ENCODE measurements at places on chromosomes 6 and 20.
A peak's percentile ranks its signal among the peaks of the same experiment; 100 is the strongest.

DNA sequence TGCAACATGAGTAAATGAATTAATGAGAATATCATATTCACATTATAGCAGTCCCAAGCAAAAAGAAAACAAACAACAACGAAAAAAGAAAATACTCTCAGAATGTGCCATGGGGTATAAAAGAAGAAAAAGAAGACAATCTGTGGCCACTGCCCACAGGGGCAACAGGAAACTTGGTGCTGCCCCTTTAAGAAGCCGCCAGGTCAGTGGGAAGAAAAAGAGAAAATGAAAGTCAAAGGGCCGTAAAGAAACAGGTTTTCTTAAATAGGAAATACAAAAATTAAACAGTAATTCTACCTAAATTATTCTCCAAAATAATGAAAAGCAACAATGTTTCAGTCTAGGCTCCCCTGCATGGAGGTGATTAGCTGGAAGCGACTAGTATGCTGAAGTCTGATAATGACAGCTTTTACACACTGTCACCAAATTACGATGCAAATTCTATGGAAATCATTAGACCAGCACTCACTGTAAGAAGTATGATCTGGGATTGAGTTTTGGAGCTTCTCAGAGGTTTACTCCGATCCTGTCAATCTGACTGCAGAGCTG is 23.6 kb downstream of the GMDS start:
- DNase-seq, result no peak

DNA sequence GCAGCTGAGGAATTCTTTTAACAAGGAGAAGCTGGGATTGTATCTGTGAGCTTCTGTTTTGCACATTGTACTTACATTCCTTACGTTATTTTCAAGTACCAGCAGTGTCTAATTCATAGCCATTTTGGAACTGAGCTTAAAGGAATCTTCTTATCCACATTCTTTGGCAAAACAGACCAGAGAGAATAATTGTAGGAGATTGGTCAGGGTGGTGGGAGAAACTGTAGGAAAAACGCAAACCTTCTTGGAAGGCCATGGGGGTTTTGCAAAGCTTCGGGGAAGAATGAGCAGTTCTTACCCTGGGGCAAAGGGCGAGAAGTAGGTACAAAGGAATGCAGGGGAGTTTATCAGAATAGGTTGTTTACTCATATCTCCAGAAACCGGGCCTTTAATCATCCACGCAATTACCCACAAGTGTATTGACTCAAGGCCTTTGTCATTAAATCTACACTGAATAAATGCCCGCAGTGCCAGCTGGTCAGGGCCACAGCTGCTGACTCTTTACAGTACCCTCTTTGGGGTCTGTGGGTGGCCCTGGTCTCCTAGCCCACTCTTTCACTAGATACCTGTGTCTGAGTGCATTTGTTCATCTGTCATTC is 39.6 kb upstream of the SPTLC3 start:
- DNase-seq, result no peak

- no peak for DNase-seq
These were observed 5.2 kb upstream of the BTN2A2 start for GRCh38 chr6:26377719-26378118.

- no peak for DNase-seq
These were observed 8.7 kb upstream of the GTF3C6 start for GRCh38 chr6:110949679-110950285.

DNA sequence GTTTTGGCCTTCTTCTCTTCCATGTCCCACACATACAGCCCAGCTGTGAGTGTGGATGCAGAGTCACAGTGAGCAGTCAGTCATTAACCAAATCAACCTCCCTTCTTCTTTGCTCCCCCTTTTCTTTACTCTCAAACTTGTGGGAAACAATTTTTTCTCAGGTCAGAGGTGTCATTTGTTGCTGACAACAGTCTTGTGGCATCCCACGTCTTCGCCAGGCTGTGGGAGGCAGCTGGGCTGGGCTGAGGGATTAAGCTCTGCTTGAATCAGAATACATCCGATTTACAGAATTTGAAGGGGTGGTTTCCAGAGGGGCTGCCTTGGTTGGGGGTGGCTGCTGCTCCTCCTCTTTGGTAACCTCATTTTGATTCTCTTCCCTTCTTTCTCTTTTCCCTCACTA is 40.5 kb downstream of the SCGN start:
- no peak for DNase-seq

DNA sequence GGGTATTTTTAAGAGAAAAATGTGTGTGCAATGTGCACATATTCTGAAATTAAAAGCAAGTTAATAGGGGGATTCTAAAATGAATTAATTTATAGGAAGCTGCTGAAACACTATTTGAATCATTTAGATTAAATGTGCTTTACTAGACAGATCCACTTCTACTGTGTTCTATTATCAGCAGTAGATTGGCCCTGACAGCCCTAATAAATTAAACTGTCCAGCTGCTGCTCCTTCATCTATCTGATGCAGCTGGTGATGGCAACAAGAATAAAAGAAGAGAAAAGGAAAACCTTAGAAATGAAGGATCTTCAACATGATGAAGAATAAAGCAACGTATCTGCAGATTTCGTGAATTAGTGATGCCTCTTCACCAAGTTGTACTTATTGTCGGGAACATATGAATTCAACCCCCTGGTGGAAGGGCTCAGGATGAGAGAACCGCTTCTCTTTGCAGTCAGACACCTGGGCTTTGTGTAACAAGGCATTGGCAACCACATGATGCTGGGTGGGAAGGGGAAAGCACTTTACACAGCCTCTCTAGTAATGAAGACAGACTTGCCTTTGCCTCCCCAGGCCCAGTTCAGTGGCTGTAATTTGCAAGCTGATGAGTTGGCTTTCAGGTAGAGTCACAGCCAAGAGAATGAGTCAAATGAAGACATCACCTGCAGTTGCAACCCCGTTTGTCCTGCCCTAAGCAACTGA is 94.4 kb downstream of the LAMP5 start:
- DNase-seq, result no peak

DNA sequence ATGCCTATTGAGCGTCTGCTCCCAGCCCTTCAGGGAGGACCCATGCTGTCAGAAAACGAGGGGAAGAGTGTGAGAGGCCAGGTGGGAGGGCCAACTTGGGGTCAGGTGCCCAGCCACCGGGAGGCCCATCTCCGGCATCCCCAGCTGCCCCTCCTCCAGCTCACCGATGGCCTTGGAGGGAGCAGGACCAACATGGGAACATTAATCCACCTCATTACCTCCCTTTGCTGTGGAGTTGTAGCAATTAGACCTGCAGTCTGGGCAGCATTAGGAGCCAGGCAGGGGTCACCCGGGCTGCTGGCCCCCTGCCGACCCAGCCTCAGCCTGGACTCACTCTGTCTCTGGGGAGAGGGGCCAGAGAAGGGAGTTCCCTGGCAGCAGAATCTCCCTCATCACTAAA is 25.1 kb downstream of the DLGAP4 start:
- no peak for DNase-seq

- no peak for DNase-seq
These were observed 85.4 kb downstream of the SOX4 start for GRCh38 chr6:21678990-21679389.

- no peak for DNase-seq
These were observed 2.4 kb downstream of the LRRN4 start for GRCh38 chr20:6051505-6051904.

DNA sequence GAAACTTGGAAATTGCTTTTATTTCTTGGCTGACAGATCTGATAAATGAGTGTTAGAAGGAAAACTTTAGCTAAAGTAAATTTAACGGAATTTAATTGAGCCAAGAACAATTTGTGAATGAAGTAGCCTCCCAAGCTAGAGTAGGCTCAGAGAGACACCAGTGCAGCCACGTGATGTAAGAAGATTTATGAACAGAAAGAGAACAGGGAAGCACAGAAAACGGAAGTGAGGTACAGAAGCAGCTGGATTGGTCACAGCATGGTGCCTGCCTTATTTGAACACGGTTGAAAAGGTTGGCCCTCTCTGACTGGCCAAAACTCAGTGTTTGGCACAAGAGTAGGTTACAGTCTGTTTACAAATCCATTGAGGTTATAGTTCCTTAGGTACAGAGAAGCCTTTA is 29.5 kb upstream of the IFNGR1 start:
- no peak for DNase-seq

- DNase-seq, result peak; percentile 51
These were observed 12.5 kb downstream of the PRDM1 start for GRCh38 chr6:106098383-106099234.

GRCh38 chr6:141610741-141611140 is 522.0 kb upstream of the GJE1 start:
- DNase-seq, result no peak

DNA sequence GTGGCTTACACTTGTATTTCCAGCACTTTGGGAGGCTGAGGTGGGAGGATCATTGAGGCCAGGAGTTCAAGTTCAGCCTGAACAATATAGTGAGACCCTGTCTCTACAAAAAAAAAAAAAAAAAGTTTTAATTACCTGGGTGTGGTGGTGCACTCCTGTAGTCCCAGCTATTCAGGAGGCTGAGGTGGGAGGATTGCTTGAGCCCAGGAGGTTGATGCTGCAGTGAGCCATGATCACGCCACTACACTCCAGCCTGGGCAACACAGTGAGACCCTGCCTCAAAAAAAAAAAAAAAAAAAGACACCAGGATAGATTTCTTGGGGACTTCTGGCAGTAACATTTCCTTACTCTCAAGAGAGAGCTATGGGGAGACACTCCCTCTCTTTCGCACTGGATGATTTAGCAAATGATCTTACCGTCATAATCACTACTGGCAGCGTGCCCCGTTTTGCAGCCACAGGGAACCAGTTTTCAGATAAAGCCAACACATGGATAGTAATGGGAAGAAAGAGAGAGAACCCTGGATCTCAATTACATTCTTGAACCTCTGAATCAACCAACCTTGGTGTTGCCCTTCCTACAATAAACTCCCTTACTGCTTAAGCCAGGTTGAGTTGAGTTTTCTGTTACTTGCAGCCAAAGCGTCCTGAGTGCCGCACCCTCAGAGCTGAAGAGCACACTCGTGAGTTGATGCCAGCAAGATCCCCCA is 18.1 kb upstream of the PTPN1 start:
- no peak for DNase-seq

DNA sequence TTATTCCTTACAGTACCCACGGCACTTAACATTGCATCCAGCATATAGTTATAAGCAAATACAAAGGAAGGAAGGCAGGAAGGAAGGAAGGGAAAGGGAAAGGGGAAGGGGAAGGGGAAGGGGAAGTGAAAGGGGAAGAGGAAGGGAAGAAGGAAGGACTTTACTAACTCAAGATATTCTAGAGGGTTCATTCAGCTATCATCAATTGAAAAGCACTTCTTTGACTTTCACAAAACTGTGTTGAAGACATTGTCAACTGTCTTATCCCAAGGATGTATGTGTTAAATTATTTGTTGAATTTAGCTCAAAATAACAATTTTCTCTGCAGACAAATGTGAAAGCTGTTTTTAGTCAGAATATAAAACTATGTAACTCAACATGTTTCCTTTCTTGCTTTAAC is 87.7 kb downstream of the EPM2A start:
- DNase-seq, result no peak

DNA sequence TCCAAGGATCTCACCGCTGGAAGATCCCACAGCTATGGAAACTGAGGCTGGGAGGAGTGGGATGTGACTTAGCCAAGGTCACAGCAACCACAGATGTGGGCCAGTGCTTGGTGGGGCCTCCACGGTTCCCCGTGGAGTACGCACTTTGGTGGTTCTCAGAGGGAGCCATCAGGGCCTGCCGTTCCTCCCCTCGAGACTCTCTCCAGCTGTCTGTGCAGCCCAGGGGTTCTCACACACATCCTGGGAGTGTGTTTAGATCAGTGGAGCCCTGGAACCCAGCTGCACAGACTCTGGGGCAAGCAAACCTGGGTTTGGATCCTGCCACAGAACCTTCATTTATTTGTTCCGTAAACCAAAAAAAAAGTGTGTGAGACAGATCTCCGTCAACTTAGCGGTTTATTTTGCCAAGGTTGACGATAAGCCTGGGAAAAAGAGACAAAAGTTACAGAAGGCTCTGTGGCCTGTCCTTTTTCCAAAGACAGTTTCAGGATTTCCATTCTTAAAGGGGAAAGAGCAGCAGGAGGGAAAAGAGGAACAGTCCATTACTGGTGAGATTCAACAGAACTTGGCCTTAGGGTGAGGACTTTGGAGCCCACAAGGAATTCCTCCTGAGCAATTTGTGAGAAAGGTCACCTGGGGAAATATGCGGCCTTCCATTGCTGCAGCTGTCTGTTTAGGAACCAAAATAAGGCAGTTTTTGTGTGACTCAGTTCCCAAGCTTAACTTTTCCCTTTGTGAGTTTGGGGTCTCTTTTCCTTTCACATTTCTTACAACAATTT is 13.6 kb upstream of the MYMX start:
- no peak for DNase-seq

- DNase-seq, result no peak
These were observed 16.4 kb downstream of the GABRR1 start for GRCh38 chr6:89200706-89201215.

- no peak for DNase-seq
These were observed 249.1 kb downstream of the COL12A1 start for GRCh38 chr6:74956559-74957428.

DNA sequence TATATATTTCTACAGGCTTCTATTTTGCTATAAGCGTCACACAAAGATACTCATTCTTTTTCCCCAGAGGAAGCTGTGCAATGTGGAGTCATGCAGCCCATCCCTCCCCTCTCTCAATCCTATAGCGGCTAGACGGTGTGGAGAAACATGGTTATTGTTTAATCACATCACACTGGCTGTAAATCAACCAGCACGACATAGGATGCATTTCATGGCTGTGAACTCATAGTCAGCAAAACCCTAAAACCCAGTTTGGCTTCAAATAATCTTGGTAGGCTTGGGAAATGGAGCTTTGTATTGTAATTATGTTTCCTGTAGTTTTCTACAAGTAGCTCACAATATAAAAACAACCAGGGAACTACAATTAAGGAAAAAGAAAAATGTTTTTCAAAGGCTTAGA is 16.8 kb downstream of the FOXC1 start:
- no peak for DNase-seq

DNA sequence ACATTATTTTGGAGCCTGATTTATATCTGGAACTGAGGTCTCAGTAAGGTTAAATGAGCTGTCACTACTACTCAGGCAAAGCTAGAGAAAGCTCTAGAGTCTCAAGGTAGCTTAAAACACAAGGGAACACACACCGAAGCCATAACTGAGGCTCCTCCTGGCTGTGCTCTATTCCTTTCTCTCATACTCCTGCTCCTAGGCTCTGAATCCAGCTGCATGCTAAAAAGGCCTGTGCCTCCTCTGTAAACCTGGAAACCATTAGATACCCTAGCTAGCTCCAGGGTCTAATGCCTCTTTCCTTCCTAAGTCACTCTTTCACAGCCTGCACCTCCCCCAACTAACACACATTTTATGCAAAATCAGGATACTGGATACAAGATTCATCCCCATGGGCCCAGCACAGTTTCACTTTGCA is 17.1 kb downstream of the RIPOR2 start:
- DNase-seq, result no peak
